ENCODE measurements at places on chromosomes 6 and 20.

DNA sequence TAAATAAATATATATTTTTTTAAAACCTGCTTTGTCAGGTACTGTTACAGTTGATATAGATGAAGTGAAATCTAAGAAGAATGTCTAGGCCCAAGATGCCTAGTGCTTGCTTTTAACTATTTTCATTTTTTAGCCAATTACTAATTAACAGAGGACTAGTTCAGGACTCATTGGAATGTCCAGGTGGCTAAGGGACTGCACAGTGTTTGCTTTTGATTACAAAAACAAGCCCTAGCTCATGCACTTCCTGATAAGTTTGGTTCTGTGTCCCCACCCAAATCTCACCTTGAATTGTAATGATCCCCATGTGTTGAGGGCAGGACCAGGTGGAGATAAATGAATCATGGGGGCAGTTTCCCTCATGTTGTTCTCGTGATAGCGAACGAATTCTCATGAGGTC is 417.1 kb downstream of the PLCB1 start:
- no peak for DNase-seq
- H3K36me3 ChIP-seq = no peaks in the 10 kb centered on the region
- H3K27me3 ChIP-seq = no peaks in the 10 kb centered on the region
- no peak overlapping the region for H3K4me3 ChIP-seq
- H3K27ac ChIP-seq = no peak overlapping the region

DNA sequence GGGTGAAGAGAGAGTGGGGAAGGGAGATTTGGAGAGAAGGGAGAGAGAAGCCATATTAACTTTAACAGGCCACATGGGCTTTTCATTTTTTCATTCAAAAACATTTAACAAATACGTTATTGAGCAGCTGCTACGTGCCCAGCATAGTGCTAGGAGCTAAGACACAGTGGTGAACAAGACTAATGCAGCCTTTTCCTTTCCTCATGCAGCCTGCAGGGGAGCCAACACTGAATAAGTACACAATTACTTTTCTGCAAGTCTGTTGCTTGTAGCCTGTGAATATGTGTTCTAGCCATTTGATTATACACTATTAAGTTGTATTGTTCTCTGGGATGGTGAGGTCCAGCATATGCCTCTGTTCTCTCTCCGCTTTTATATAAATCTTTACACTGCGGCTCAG is 1.9 kb upstream of the BLOC1S5 start:
- no peak overlapping the region for H3K4me3 ChIP-seq
- no peaks in the 10 kb centered on the region for H3K27me3 ChIP-seq
- H3K4me1 ChIP-seq = peaks cover 29% of the 10 kb centered on the region
- DNase-seq = no peak

GRCh38 chr20:49163696-49164095 is 24.4 kb downstream of the STAU1 start:
- H3K4me3 ChIP-seq = no peak overlapping the region
- peaks cover 78% of the 10 kb centered on the region for H3K4me1 ChIP-seq
- peaks cover 82% of the 10 kb centered on the region for H3K36me3 ChIP-seq
- H3K27ac ChIP-seq = no peak overlapping the region
- no peak for DNase-seq
- H3K27me3 ChIP-seq = no peaks in the 10 kb centered on the region

DNA sequence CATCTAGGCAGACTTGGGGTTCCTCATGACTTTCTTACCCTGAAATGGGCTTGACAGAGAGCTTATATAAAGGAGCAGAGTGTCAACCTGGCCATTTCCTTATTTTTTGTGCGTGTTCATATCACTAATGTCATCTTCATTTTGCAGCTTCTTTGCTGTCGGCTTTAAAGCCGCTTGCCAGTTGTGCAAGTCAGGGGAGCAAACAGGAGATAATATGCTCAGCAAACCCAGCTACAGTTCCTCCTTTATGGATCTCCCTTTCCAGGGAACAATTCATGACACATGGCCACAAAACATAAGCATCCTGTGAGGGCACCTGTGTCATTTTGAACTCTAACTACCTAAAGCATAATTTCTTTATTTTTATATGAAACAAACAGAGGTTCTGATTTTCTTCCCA is 6.5 kb upstream of the TUBB2B start:
- H3K4me1 ChIP-seq = peaks cover 34% of the 10 kb centered on the region
- H3K4me3 ChIP-seq = no peak overlapping the region
- H3K27me3 ChIP-seq = peaks cover 90% of the 10 kb centered on the region
- no peak for DNase-seq

GRCh38 chr20:4060064-4060795 is 44.9 kb upstream of the RNF24 start:
- peaks cover 7% of the 10 kb centered on the region for H3K4me1 ChIP-seq
- no peak overlapping the region for H3K27ac ChIP-seq
- H3K4me3 ChIP-seq = no peak overlapping the region
- H3K27me3 ChIP-seq = no peaks in the 10 kb centered on the region

- no peak overlapping the region for H3K4me3 ChIP-seq
- no peaks in the 10 kb centered on the region for H3K27me3 ChIP-seq
- no peak for DNase-seq
- H3K36me3 ChIP-seq = no peaks in the 10 kb centered on the region
Observed at GRCh38 chr6:92810913-92811312, 608.4 kb downstream of the EPHA7 start.

- H3K4me3 ChIP-seq = no peak overlapping the region
- DNase-seq = no peak
- no peaks in the 10 kb centered on the region for H3K4me1 ChIP-seq
- no peaks in the 10 kb centered on the region for H3K36me3 ChIP-seq
- no peaks in the 10 kb centered on the region for H3K27me3 ChIP-seq
- no peak overlapping the region for H3K27ac ChIP-seq
Observed at GRCh38 chr6:56687551-56687950, 44.9 kb upstream of the DST start.

- H3K36me3 ChIP-seq = no peaks in the 10 kb centered on the region
- no peaks in the 10 kb centered on the region for H3K27me3 ChIP-seq
- H3K27ac ChIP-seq = no peak overlapping the region
- no peak overlapping the region for H3K4me3 ChIP-seq
Observed at GRCh38 chr20:56839786-56840185, 210.7 kb downstream of the TFAP2C start.

DNA sequence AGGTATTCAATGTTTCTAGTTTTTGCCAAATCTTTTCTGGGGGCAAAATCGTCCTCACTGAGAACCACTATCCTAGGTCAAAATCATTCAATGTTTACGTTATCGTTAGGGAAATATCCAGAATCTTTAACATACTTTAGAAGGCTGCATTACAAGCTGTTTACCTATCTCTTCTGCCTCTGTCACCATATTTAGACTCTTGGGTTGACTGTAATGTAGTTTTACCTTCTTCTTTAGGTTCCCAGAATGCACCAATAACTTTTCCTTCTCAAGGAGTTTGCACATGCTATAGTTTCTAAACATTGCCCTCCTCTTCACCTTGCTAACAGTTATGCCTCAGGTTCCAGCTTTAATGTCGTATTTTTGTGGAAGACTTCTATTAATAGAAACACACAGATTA is 1185.5 kb upstream of the ADGRB3 start:
- H3K27ac ChIP-seq = no peak overlapping the region
- H3K36me3 ChIP-seq = no peaks in the 10 kb centered on the region
- no peak overlapping the region for H3K4me3 ChIP-seq
- no peaks in the 10 kb centered on the region for H3K4me1 ChIP-seq
- DNase-seq = no peak

- no peak overlapping the region for H3K27ac ChIP-seq
- H3K4me1 ChIP-seq = peaks cover 29% of the 10 kb centered on the region
- DNase-seq = no peak
Observed at GRCh38 chr6:42331019-42331418, 113.4 kb upstream of the MRPS10 start.

- no peak overlapping the region for H3K27ac ChIP-seq
- peaks cover 4% of the 10 kb centered on the region for H3K27me3 ChIP-seq
- no peak for DNase-seq
- H3K36me3 ChIP-seq = no peaks in the 10 kb centered on the region
- H3K4me1 ChIP-seq = peaks cover 2% of the 10 kb centered on the region
- no peak overlapping the region for H3K4me3 ChIP-seq
Observed at GRCh38 chr20:33882481-33882880, 71.3 kb downstream of the CHMP4B start.

DNA sequence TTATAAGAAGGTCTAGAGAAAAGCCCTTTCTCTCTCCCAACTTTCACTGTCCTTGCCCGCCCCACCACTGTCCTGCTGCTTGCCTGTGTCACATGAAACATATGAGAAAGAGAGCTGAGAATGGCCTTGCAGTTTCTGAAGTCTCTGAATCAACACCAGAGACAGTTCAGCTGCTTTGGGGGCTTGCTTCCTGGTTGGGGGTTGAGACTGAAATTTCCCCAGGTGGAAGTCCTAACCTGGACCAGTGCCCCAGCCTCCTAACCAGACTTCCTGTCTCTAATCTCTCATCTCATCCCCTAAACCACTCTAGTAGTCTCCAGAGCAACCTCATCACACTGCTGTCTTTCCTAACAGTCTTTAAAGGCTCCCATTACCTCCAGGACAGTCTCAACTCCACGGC is 10.7 kb downstream of the TRAM2 start:
- DNase-seq = no peak
- peaks cover 18% of the 10 kb centered on the region for H3K4me1 ChIP-seq
- no peak overlapping the region for H3K27ac ChIP-seq
- no peaks in the 10 kb centered on the region for H3K27me3 ChIP-seq
- no peak overlapping the region for H3K4me3 ChIP-seq
- no peaks in the 10 kb centered on the region for H3K36me3 ChIP-seq

DNA sequence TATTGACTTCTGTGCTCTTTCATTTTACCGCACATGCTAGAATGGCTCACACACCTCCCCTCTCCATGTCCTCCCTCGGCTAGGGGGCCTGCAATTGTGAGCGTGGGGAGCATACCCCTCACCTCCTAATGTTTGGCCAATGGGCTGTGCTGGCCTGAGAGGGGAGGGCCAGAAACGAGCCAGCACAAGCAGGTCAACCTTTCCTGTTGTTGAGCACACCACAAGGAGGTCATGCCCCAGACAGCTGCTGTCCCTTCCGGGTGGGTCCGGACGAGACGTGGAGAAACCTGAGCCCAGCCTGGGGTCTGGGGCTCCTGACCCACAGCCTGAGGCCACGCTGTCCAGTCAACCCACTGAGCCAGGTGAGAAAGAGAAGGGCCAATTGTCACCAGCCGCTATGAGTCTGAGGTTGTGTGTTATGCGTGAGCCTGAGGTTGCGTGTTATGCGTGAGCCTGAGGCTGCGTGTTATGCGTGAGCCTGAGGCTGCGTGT is 77.4 kb downstream of the TTLL2 start:
- H3K27ac ChIP-seq = no peak overlapping the region
- no peaks in the 10 kb centered on the region for H3K4me1 ChIP-seq
- no peaks in the 10 kb centered on the region for H3K36me3 ChIP-seq
- peaks cover 19% of the 10 kb centered on the region for H3K27me3 ChIP-seq
- H3K4me3 ChIP-seq = no peak overlapping the region

GRCh38 chr6:31351401-31352309 is 5.3 kb downstream of the HLA-B start:
- H3K36me3 ChIP-seq = peaks cover 48% of the 10 kb centered on the region
- no peak for DNase-seq
- H3K4me3 ChIP-seq = peak overlapping the region; percentile 18
- H3K27me3 ChIP-seq = no peaks in the 10 kb centered on the region

- no peak for DNase-seq
- H3K27ac ChIP-seq = no peak overlapping the region
- no peak overlapping the region for H3K4me3 ChIP-seq
- H3K27me3 ChIP-seq = peaks cover 13% of the 10 kb centered on the region
Observed at GRCh38 chr6:170107606-170108222, 183.2 kb downstream of the DLL1 start.

DNA sequence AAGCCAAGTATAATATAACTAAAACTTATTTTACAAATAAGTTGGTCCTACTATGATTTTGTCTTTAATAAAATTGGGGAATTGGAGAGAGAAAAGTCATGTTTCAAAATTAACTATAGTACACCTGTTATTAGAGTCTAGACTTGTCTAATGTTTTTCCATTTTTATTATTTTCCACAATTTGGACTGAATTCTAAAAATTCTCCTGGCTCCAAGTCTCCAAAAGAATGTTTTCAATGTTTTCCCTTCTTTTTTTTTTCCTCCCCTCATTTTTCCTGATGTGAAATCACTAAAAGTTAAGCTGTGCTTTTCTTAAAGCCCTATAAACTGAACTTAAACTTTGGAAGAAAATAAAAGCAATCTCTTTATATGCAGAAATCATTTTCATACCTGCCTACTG is 11.3 kb downstream of the PTGIS start:
- H3K36me3 ChIP-seq = no peaks in the 10 kb centered on the region
- no peak overlapping the region for H3K4me3 ChIP-seq
- peaks cover 5% of the 10 kb centered on the region for H3K4me1 ChIP-seq
- peaks cover 55% of the 10 kb centered on the region for H3K27me3 ChIP-seq
- H3K27ac ChIP-seq = no peak overlapping the region

- no peaks in the 10 kb centered on the region for H3K27me3 ChIP-seq
- H3K36me3 ChIP-seq = peaks cover 39% of the 10 kb centered on the region
- H3K27ac ChIP-seq = no peak overlapping the region
Observed at GRCh38 chr20:34388000-34388399, 24.9 kb downstream of the ITCH start.

DNA sequence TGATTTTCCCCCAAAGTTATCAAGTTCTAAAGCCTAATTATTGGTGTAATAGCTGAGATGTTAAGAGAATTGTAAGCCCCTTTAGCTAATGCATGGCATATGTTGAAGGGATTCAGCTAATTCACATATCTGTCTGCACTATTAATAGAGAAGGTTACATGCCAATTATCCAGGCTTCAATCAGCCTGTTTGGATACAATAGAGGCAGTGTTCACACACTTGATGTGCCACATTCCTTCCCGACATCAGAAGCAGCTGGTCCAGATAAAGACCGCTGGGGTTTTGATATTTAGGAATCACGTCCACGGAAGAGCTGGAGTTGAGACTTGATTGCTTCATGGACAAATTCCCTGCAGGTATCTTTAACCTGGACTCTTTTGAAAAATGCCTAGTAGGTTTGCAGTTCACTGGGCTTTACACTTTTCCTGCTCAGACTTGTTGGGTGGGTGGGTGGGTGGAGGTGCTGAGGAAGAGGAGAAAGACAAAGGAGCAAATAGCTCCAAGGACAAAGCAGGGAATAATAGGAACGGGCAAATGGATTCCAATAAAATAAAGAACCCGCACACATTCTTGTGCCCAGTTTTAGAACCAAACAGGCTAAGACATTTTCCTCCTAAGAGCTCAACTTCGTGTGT is 142.6 kb upstream of the ZNF217 start:
- H3K27ac ChIP-seq = peak overlapping the region; percentile 85
- H3K4me1 ChIP-seq = peaks cover 54% of the 10 kb centered on the region
- H3K36me3 ChIP-seq = no peaks in the 10 kb centered on the region
- H3K4me3 ChIP-seq = peak overlapping the region; percentile 8
- no peak for DNase-seq

- no peak overlapping the region for H3K4me3 ChIP-seq
- no peak overlapping the region for H3K27ac ChIP-seq
- H3K27me3 ChIP-seq = no peaks in the 10 kb centered on the region
- H3K4me1 ChIP-seq = no peaks in the 10 kb centered on the region
Observed at GRCh38 chr6:76220805-76221204, 148.3 kb upstream of the IMPG1 start.

- no peaks in the 10 kb centered on the region for H3K4me1 ChIP-seq
- H3K4me3 ChIP-seq = no peak overlapping the region
- H3K27ac ChIP-seq = no peak overlapping the region
Observed at GRCh38 chr6:119116712-119117281, 38.3 kb upstream of the FAM184A start.

- no peaks in the 10 kb centered on the region for H3K27me3 ChIP-seq
- no peak for DNase-seq
- H3K27ac ChIP-seq = no peak overlapping the region
- peaks cover 5% of the 10 kb centered on the region for H3K36me3 ChIP-seq
- H3K4me1 ChIP-seq = peaks cover 44% of the 10 kb centered on the region
Observed at GRCh38 chr6:2229742-2230141, 15.7 kb downstream of the GMDS start.

- H3K27me3 ChIP-seq = no peaks in the 10 kb centered on the region
- DNase-seq = no peak
- H3K27ac ChIP-seq = no peak overlapping the region
- H3K4me3 ChIP-seq = no peak overlapping the region
- H3K4me1 ChIP-seq = no peaks in the 10 kb centered on the region
- H3K36me3 ChIP-seq = no peaks in the 10 kb centered on the region
Observed at GRCh38 chr6:34011264-34011663, 134.6 kb downstream of the GRM4 start.

Measured in activated T-cell treated with anti-CD3 and anti-CD28 coated beads, Interleukin-2, amount 50 U/mL, for 24 hours (primary cell).